Thoracic aorta (tissue), 2 donors: ENCODE measurements at places on chromosomes 4 and X. TPM values are rescaled to one million over a fixed set of nuclear protein-coding genes. Genes with fewer than 3 reads are reported as not detected.

GRCh38 chr4:160877087-160877790 lies 1286.6 kb downstream of the FSTL5 start:
- DNase-seq: no peak

- no peak for DNase-seq
Measured at GRCh38 chr4:144574000-144574399, 72.0 kb upstream of the HHIP start.

DNA sequence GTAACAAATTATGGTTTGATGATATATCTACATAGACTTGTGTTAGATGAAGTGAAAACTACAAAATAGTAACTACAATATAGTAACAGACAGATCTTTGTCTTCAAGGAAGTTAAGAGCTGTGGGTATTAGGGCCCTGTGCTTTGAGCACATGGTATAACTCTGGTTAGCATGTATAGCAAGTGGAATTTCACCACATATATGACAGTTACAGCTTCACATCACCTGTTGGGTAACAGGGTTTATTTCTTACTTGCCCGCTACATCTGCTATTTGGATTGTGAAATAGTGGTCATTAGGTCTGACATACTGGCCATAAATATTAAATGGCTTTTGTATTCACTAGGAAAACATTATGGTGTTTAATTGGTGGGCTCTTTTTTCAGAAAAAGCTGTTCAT lies 20.2 kb downstream of the OFD1 start:
- DNase-seq: no peak

Gene MXRA5
- total RNA-seq: 2.3 TPM

Gene ITM2A
- total RNA-seq: 68.8 TPM
